ENCODE measurements at places on chromosomes 7 and 10.

DNA sequence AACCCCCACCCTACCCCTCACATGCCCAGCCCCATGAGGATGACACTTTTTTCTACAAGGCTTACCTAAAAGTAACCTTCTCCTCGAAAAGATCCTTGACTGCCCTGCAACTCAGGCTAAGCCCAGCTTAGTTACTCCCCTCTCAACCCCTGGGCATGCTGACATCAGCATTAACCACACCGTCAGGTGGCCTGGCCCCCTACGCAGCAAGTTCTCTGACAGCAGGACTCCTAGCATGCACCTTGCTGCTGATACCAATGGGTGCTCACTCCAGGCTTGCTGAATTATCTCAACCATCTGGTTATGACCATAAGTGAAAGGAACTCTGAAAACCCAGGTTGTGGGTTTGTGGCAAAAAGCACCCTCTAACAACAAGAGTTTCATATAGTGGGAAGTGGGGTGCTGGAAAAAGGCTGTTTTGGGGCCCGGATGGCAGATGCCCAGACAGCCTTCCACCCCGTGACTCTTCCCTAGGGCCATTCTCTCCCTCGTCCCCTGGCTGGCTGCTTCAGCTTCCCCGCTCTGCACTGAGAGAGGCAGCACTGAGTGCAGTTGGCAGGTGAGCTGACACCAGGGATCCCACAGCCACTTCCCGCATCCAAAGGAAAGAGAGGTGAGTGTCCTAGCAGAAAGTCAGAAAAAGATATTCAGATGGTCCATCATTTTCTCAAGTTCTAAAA, 518.9 kb downstream of the KCNMA1 start:
- no peak for DNase-seq

GRCh38 chr7:33869176-33869575, 36.2 kb upstream of the BMPER start:
- no peak for DNase-seq

DNA sequence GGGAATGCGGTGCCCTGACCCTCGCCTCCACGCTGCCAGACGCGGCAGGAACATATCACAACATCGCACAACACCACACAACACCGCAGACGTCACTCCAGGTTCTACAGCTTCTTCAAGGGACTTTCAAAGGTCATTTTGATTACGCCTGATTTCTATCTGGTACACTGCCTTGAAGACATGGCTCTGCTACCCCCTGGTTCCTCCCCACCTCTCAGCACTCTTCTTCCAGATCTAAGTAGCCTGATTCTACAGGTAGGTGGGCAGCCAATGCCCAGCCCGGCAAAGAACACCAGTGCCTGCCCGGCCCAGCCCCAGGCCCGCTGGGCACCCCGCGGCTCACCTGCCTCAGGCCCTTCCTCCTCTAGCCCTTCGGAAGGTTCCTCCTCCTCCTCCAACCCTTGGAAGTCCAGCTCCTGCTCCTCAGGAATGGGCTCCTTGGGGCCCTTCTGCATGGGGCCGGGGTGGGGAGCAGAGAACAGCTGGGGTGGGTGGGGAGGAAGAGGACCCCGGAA, 8.4 kb downstream of the GIGYF1 start:
- DNase-seq: no peak

GRCh38 chr7:158955146-158955870, 99.0 kb downstream of the DYNC2I1 start:
- DNase-seq: no peak

GRCh38 chr7:96273716-96274115, 48.2 kb downstream of the SLC25A13 start:
- DNase-seq: no peak

DNA sequence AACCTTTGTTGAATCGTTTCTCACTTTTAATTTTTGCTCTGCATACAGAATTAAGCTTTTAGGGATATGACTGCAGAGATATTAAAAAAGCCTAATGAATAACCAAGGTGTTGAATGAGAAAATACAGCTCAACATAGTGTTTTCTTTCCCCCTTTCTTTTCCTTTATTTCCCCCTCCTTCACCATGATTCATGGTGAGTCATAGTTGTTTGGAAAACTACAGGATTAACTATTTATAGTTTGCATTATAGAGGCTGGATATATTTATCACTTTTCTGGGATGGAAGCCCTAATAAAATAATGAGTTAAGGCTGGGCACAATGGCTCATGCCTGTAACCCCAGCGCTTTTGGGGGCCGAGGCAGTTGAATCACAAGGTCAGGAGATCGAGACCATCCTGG, 115.0 kb downstream of the DNAJB9 start:
- DNase-seq: no peak

DNA sequence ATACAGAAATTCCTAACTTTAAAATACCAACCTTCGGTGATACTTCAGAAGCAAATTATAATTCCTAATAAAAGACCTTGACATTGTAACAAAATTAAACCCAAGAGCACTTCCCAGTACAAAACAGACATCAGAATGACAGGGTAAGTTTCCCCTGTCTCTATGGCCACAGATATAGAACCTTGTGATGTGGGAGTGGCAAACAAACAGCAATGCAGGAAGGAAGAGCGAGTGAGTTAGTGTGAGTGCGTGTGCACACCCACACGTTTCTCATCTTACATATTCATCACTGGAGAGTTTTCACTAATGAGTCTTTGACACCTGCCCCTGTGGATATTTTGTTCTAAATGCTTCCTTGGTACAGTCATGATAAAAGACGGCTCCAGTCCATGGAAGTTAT, 72.2 kb downstream of the VWC2 start:
- DNase-seq: no peak

GRCh38 chr10:35827783-35828182, 185.7 kb upstream of the FZD8 start:
- DNase-seq: no peak

- DNase-seq: no peak
Observed at GRCh38 chr10:45224219-45224841, 91.1 kb downstream of the OR13A1 start.

DNA sequence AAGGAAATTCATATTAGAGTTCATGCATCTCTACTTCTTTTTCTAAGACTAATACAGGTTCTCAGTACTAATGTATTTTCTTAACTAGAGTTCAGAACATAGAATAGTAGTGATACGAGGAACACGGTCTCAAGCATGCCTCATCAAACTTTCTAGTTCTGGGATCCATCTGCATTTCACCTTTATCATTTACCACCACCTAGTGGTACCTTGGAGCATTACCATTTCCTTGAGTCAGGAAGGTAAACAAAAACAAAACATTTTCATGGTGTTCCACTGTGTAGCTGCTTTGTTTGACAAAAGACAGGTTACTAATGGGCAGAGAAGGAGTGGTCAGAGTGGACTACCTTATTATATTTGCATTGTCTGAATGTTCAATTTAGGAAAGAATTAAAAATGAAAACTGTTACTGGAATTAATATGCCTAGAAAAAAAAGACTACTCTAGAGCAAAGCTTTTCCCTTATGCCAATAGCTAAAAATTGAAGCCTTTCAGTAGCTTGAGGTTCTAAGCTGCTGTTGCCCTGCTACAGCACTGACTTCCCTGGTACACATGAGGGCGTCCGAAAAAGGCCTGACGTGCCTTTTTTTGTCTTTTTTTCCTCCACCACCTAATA, 44.5 kb downstream of the STARD3NL start:
- peak; percentile 31 for DNase-seq

DNA sequence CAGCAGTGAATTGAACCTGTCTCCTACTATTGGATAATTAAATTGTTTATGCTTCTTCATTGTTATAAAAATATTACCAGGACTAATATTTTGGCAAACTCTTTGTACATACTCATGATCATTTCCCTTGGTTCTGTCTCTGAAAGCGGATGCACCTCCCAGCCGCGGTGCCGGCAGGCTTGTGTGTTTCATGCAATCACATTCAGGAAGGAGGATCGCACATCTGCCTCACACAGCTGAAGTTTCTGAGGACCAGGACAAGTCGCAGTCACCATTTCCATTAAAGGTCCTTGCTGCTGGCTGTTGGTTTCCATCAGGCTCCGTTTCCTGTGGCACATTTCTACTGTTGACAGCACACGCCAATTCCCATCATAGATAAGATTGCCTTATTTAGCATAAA, 117.8 kb upstream of the SHH start:
- no peak for DNase-seq

DNA sequence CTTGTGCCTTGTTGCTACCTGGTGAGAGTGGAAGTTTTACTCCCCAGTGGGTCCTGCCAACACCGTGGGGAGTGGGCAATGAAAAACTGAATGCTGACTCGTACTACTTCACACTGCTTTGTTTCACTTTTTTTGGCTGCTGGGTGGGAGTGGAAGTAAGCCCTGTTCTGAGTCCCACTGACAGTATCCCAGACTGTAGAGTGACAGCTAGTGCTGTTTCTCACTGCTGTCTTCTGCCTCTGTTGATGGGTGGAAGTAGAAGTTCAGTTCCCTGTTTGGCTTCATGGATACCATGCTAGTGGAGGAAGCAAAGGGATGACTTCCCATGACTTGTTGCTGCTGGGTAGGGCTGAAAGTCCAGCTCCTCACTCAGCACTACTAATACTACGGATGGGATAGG, 98.4 kb downstream of the STK31 start:
- no peak for DNase-seq

DNA sequence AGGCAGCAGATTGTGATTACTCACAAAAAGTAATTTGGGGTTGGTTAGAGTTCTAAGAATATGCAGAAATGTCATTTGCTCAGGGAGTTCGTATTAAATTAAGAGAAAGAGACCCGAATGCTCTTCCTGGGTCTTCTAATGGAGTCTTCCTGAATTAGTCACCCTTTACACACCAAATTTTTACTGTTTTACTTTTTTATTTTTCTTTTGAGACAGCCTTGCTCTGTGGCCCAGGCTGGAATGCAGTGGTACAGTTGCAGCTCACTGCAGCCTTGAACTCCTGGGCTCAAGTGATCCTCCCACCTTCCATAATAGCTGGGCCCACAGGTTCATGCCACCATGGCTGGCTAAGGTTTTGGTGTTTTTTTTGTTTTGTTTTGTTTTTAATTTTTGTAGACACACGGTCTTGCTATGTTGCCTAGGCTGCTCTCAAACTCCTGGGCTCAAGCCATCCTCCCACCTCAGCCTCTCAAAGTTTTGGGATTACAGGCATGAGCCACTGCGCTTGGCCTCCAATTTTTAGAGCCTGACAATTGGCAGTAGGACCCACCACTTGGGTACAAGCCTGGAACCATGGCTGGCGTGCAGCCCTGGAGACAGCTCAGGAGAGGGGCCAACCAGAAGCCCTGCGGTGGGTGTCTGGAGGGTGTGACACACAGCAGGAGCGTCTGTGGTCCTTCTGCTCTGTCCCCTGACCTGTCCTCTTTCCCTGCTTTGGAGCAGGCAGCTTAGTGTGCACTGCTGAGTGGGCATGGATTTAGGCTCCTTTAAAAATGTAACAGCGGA, 16.4 kb upstream of the BHLHA15 start:
- DNase-seq: no peak

DNA sequence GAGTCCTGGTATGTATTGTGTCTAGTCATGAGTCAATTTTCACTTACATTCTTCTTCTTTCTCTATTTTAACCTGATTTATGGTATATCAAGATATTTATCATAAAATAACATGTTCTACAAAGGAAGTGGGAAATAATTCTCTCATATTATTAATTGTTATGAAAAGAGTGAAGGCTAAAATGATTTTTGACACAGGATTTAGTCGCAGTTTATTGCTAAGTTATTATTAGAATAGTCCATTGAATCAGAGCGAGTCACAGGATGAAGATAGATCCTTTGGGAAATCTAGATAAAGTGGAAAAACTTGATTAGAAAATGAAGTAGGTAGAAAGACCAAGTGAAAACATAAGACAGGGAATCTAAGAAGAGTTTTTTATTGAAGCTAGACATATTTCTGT, 184.3 kb upstream of the DGKB start:
- DNase-seq: no peak

- DNase-seq: no peak
Observed at GRCh38 chr10:128091636-128092210, 34.5 kb downstream of the MKI67 start.

DNA sequence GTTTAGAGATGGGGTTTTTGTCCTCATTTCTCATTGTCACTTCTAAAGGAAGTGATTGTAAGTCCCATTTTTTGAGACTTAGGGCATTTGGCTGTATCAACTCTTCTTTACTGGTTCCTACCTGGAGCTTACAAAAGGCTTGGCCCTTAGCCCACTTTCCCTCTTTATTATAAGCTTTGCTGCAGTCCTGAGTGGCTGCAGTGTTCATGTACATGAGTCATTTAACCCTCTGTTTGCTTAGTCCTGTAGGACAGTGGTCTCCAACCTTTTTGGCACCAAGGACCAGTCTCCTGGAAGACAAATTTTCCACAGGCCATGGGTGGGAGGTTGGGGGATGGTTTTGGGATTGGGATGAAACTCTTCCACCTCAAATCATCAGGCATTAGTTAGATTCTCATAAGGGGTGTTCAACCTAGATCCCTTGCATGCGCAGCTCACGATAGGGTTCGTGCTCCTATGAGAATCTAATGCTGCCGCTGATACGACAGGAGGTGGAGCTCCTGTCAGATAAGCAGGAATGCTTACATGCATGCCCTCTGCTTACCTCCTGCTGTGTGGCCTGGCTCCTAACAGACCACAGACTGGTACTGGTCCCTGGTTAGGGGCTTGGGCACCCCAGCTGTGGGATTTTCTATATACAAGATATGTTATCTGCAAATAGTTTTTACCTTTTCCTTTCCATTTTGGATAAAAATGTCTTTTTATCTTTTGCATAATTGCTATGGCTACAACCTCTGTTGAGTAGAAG, 99.7 kb downstream of the CCSER2 start:
- no peak for DNase-seq

DNA sequence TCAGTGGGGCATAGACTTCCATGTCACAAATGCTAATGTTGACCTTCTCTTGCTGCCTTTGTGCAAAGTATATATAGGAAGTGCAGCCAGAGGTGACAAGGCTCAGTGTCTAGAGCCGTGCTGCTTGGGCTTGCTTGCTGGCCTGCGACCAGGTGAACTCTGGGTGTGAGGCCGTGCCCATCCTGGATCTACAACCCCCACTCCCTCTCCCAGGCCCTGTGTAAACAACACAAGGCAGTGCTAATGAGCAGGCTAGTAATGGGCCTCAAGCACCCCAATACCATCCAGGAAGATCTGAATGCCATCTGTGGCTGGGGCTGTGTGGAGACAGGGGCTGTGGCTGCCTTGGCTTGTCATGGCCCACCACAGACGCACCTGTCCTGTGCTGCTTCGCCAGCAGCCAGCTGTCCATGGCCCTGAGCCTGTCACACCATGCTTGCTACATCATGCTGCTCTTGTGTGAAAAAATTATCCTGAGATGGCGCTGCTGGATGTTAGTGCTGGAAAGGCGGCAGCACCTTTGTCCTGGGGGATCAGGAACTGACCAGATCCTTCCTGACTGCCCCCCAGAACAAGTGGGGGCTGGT, 107.6 kb upstream of the ZNF92 start:
- DNase-seq: no peak

All from RCC 7860 (cell line).